ENCODE measurements at places on chromosomes 12 and 14.

GRCh38 chr14:21056520-21057163, 980 bp upstream of the RNASE8 start:
- no peak for DNase-seq

GRCh38 chr14:91885113-91885712, 17.9 kb upstream of the TC2N start:
- no peak for DNase-seq

GRCh38 chr14:47226877-47227520, 448.4 kb downstream of the MDGA2 start:
- no peak for DNase-seq

DNA sequence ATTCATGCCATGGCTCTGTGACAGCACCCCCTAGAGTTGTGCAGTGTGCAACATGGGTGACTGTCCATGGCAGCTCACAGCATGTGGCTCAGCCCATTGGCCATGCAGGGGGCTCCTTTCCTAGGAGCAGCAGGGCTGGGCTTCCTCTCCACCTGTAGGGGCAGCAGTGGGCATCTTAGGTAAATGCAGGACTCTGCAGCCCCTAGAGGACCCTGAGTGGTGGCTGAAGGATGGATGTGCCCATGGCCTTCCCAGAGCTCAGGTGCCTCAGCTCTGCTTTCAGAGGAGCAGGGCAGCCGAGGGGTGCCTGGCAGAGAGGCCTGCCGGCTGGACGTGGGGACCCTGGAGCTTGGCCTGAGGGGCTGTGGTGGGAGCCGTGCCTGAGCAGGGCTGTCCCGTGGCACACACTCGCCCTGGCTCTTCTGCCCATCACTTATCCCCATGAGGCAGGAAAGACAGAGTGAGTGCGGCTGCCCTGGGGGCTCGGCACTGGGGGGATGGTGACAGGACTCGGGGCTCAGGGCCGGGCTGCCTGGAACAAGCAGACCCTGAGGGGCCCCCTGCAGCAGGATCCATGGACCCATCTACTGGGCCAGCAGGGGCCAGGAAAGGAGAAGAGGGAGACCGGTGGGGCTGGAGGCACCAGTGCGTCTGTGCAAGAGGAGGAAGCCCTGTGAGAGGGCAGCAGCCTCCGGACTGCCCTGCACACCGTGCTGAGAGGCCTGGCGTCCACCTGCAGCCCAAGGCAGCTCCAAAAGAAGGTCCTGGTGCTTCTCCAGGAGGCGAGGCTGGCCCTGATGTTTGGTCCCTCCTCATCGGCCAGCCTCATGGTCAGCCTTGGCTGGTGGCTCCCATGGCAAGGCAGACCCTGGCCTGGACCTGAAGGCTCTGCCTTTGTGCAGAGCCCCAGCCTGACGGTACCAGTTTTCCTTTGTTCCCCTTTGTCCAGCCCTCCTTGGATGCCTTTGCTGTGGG, 7.6 kb downstream of the ADSS1 start:
- DNase-seq, result no peak

DNA sequence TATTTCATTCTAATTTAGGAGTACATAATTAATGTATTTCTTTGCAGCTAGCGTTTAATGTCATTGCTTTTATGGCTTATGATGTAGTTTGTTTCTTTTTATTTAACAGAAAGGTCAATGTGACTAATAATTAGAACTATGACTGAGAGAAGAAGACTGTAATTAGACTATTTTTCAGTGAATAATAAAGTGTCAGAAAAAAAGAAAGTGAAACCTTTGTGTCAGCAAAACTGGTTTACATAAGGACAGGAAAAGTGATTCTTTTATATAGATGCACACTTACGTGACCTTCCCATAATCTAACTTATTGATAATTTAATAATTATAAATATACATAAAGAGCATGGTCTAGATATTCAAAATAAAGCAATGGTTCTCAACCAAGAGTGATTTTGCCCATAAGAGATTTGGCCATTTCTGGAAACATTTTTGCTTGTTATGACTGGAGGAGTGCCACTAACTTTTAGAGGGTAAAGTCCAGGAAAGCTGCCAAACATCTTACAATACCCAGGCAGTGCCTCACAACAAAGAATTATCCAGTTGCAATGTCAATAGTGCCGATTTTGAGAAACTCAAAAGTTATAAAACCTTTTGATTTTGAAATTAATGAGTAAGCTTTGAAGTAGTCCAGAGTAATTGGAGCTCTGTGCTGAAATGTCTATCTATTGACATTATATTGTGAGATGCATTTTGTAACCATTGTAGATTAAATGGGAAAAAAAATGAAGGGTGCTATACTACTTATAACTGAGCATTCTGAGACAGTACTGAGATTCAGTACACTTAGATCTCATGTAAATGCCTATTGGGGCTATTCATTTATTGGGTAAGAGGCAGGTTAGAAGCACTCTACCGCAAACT, 227.1 kb downstream of the C12orf50 start:
- no peak for DNase-seq

DNA sequence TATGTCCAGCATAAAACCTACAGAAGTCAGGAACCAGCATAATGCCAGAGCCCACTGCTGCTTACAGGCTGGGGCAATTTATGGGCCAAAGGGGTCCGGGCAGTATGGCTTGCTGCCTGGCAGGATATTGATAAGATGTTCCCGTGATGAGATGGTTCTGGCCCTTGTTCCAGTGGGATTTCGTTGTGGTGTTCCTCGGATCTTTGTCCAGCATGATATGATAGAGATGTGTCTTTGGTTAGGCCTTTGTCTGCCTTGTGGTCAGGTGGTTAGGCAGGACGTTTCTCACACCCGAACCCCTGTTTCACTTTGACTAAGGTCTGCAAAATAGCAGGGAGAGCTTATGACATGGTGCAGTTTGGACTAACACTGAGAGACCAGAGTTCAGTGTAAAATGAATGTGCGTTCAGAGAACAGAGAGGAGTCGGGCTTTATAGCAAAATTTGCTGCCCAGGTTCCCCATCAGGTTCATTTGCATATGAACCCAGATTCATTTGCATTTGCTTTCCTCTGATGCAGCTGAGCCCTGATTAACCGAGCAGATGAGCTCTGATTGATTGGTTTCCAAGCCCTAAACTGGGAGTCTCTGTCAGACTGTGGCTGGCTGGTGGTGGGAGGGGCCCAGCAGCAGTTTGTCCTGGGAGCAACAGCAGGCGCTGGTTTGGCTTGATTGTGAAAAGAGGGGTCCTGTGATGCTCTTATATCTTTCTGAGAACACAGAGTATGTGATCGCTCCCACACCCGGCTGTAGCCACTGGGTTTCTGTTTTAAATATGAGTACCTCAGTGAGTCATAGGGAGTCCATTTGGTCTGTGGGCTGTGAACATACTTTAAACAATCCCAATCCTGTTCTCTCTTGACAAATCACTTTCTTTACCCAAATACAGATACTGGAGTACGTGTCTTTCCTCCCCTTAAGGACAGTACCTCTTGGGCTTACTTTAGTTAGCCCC, 156.3 kb upstream of the PZP start:
- peak; percentile 21 for DNase-seq

- no peak for DNase-seq
These were observed 26.4 kb downstream of the PPTC7 start for GRCh38 chr12:110556705-110557104.

GRCh38 chr12:113030875-113031525, 25.5 kb upstream of the DTX1 start:
- peak; percentile 11 for DNase-seq

DNA sequence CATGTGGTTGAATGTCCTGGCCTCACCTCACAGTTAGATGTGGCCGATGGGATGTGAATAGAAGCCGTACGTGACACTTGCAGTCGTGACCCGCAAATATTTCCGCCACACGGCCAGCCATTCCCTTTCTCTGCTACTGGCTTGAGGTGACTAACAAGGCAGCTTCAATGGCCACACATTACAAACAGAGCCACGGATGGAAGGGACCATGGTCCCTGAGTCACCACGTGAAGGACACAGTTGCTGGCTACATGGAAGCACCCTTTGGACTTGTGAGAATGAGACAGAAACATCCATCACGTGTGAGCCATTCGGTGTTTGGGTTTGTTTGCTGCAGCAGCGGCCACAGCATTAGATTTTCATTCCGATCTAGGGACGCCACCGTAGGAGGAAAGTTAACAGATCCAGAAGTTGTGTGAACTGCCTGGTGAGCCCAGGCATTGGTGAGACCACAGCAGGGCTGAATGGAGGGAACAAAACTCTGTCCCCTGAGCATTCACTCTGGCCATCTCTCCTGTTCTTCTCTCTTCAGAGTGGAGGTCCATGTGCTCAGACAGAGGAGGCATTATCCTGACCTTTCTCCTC, 33.5 kb upstream of the ADGRD1 start:
- no peak for DNase-seq
